Dermis microvascular lymphatic vessel endothelial cell (primary cell): ENCODE measurements at places on chromosomes 13 and 19.

DNA sequence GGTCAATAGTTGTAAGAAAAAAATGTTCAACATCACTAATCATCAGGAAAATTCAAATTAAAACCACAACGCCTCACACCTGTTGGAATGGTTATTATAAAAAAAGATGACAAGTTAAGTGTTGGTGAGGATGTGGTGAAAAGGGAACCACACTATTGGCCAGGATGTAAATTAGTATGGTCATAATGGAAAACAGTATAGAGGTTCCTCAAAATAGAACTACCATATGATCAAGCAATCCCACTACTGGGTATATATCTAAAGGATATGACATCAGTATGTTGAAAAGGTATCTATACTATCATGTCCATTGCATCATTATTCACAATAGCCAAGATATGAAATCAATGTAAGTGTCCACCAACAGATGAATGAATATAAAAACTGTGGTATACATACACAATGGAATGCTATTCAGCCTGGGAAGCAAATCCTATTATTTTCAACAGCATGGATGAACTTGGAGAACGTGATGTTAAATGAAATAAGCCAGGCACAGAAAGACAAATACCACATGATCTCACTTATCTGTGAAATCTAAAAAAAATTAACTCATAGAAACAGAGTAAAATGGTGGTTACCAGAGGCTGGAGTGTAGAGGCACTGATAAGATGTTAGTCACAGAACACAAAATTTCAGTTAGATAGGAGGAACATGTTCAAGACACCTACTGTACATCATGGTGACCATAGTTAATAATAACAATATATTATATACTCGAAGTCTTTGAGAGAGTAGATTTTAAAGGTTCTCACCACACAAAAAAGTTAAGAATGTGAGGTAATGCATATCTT, 56.6 kb downstream of the TBC1D4 start:
- no peak for DNase-seq

GRCh38 chr13:73832128-73832588, 302.0 kb downstream of the KLF12 start:
- DNase-seq: no peak

DNA sequence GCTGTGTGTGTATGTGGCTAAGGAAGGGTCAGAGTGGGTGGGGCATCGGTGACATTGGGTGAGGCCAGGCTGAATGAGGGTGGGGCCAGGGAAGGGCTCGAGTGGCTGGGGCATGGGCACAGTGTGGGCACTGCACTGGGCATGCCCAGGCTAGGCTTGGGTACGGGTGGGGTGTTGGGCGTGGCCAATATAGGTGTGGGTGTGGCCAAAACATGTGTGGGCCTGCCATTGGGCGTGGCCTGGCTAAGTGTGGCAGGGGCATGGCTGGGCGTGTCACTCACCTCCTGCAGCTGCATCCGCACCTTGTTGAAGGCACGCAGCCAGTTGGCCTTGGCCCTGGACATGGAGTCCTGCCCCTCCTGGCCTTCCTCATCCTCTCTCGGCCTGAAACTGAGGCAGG, 33.2 kb downstream of the UNC13A start:
- no peak for DNase-seq

- no peak for DNase-seq
Observed at GRCh38 chr19:29690842-29691241, 24.2 kb downstream of the C19orf12 start.

GRCh38 chr13:51950722-51951121, 60.5 kb downstream of the ATP7B start:
- no peak for DNase-seq

- DNase-seq: peak; percentile 81
Observed at GRCh38 chr19:41298348-41298964, 11.5 kb upstream of the CCDC97 start.

DNA sequence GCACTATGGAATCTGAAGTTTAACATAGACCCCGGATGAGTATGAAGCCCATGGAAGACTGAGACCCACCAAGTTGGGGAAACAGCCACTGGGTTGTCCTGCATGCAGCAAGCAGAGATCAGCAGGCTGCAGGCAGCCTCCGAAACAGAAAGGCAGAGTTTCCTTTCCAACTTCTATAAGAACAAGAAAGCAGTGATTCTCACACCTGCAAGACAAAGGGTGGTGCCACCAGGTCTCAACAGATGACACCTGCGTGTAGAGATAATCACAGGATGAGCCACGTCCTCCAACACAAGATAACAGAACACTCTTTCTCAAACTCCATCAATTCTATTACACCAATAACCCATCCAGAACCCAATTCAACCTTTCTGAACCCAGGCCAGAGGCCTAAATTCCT, 457.9 kb downstream of the FOXO1 start:
- DNase-seq: no peak

DNA sequence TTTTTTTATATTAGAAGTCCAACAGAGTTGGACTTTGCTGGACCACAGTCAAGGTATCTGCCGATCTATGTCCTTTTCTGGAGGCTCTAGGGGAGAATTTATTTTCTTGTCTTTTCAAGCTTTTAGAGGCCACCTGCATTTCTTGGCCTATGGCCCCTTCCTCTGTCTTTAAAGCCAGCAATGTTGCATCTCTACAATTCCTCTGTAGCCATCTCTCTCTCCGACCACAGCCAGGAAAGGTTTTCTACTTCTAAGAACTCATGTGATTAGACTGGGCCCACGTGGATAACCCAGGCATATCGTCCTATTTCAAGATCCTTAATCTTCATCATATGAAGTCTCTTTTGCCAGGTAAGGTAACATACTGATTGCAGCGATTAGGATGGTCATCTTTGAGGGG, 43.5 kb upstream of the RGCC start:
- no peak for DNase-seq

GRCh38 chr13:49219647-49220035, 497 bp upstream of the MLNR start:
- DNase-seq: no peak

- no peak for DNase-seq
Observed at GRCh38 chr19:10193790-10194499, 808 bp downstream of the DNMT1 start.

- no peak for DNase-seq
Observed at GRCh38 chr13:112688560-112689302, 1.1 kb upstream of the ATP11A start.

DNA sequence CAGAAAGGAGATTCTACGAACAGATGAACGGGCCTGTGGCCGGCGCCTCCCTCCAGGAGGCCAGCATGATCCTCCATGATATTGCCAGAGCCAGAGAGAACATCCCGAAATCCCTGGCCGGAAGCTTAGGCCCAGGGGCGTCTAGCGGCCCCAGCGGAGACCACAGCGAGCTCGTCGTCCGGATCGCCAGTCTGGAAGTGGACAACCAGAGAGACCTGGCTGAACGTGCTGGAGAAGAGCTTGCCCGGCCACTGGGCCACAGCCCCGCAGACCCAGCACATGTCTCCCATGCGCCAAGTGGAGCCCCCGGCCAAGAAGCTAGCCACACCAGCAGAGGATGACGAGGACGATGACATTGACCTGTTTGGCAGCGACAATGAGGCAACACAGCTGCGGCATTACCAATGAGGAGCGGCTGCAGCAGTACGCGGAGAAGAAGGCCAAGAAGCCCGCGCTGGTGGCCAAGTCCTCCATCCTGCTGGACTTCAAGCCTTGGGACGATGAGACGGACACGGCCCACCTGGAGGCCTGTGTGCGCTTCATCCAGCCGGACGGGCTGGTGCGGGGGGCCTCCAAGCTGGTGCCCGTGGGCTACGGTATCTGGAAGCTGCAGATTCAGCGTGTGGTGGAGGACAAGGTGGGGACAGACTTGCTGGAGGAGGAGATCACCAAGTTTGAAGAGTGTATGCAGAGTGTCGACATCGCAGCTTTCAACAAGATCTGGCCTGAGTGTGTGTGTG, 78.8 kb upstream of the FRY start:
- no peak for DNase-seq

DNA sequence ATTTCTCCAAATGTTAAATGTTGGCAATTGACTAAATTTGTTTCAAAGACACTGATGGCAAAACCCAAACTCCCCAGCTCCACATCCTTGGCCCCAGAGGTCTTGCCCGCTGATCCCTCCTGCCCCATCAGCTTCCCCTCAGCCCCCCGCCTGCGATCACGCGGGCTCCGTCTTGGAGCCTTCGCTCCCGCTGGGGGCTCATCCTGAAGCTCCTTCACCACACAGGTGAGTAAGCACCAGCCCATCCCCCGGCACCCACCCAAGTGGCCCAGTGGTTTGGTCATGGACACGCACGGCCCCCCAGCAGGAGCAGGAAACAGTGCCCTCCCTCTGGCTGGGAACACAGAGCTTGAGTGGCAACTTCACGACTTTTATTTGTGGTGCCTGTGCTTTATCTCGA, 14.9 kb downstream of the EPS8L1 start:
- no peak for DNase-seq

DNA sequence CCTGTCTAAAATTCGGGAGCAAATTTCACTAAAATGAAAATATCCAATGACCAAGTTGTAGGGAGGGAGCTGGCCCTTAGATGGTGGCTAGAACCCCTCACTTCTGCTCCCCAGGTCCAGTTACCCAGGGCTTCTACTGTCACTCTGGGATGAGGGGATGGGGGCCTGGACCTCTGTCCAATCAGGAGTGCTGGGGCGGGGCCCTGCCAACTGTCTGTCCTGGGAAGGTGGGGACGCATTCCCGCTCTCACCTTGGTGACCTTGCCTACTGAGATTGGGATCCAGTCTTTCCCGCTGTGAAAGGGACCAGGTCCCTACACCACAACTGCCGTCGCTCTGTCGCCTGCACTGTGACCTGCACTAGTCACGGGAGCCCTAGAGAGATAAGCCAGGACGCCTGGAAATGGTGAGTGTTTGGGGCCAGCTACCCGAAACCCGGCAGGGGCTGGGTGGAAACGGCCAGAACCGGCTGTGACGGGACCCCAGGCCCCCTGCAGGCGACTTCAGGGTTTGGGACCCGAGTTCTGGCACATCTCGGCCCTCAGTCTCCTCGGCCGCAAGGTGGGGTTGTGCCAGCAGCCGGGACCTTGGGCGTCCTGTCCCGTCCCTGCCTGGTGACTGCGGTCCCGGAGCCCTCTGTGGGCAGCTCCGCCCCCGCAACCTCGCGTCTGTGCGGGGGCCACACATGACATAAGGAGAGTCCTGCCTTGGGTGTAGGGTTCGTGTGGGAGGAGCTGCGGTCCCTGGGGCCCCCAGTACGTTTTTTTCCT, 22.8 kb downstream of the ZNF20 start:
- DNase-seq: no peak

DNA sequence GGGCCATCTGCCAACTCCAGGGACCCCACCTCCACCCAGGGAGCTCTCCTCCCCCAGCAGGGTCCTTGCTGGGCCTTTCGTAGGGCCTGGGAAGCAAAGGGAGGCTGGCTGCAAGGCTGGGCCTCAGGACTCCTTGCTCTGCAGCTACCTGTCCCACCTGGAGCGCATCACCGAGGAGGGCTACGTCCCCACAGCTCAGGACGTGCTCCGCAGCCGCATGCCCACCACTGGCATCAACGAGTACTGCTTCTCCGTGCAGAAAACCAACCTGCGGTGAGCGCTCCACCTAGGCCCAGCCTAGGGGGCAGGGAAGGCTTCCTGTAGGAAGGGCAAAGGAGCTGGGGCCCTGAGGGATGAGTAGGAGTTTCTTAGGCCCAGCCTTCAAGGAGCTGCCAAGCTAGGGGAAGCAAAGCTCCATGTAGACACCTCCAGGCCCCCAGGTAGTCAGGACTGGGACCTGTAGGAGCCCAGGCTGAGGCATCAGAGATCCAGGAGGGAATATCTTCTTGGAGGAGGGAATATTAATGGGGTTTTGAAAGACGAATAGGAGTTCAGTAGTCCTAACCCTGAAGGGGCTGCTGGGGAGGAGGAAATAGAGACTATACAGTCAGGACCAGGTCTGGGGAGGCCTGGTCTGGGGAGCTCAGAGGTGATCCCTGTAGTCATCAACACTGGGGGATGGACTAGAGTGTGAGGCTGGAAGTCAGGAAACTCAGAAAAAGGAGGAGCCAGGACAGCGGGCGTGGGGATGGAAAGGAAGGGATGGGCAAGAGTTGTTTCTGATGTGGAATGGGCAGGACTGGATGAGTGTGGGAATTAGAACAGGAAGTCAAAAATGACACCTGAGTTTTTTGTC, 16.0 kb downstream of the GNA15 start:
- peak; percentile 24 for DNase-seq

- no peak for DNase-seq
Observed at GRCh38 chr13:46580362-46580839, 27.4 kb downstream of the LRCH1 start.

DNA sequence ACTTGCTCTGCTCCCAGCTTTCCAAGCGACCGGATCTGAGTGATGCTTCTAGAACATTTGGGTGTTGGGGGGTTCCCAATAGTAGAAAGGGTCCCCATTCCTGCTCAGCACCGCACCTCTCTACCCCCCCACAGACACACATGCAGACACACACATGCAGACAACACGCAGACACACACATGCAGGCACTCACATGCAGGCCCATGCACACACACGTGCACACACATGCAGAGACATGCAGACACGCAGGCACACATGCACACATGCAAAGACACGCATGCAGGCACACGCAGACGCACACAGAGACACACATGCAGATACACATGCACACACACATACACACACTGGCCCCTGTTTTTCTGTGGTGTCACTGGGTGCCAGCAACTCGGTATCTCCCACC, 23.8 kb downstream of the ONECUT3 start:
- DNase-seq: no peak

- peak; percentile 31 for DNase-seq
Observed at GRCh38 chr19:9847087-9847671, 12.1 kb downstream of the PIN1 start.

- peak; percentile 7 for DNase-seq
Observed at GRCh38 chr13:49214917-49215376, 5.2 kb upstream of the MLNR start.

- no peak for DNase-seq
Observed at GRCh38 chr13:38008636-38009035, 139.1 kb upstream of the TRPC4 start.

- DNase-seq: no peak
Observed at GRCh38 chr19:4446704-4447200, 10.8 kb downstream of the UBXN6 start.

DNA sequence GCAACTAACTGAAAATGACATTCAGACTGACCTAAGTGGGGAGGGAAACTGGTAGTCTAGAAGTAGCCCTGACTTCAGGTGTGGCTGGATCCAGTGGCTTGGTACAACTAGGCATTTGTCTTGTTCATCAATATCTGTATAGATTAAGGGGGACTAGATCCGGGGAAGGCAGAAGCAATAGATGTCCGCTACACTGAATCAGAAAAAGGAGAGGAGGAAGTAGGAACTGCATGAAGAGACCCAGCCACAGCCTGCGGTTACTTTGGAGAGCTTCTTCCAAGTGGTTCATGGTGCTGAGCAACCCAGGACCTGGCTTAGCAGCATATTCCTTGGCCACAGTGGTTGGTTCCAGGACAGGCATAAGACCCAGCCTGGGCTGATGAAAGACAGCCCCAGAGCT, 9.9 kb upstream of the PRODH2 start:
- DNase-seq: no peak

DNA sequence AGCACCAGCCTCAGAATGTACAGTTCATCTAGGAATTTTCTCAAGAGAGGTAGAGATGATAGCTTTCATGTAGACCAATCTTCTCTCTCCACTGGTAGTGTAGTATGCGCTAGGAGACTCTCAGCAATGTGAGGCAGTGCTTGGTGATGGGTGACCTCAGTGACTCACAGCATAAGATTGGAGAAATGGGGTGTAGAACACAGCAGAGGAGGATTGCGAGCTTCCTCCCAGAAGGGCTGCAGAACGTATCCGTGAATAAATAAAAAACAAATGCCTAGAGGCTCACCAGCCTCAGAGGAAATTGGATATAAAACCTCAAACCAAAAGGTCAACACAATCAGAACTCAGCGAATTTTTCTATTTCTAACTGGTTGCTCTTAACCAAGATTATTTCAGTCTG, 182.9 kb upstream of the RXFP2 start:
- DNase-seq: no peak

- peak; percentile 41 for DNase-seq
Observed at GRCh38 chr19:6233827-6234511, 45.8 kb downstream of the MLLT1 start.
